Activated T-cell treated with anti-CD3 and anti-CD28 coated beads for 1 hour (primary cell): ENCODE measurements at places on chromosomes 7 and 10.

DNA sequence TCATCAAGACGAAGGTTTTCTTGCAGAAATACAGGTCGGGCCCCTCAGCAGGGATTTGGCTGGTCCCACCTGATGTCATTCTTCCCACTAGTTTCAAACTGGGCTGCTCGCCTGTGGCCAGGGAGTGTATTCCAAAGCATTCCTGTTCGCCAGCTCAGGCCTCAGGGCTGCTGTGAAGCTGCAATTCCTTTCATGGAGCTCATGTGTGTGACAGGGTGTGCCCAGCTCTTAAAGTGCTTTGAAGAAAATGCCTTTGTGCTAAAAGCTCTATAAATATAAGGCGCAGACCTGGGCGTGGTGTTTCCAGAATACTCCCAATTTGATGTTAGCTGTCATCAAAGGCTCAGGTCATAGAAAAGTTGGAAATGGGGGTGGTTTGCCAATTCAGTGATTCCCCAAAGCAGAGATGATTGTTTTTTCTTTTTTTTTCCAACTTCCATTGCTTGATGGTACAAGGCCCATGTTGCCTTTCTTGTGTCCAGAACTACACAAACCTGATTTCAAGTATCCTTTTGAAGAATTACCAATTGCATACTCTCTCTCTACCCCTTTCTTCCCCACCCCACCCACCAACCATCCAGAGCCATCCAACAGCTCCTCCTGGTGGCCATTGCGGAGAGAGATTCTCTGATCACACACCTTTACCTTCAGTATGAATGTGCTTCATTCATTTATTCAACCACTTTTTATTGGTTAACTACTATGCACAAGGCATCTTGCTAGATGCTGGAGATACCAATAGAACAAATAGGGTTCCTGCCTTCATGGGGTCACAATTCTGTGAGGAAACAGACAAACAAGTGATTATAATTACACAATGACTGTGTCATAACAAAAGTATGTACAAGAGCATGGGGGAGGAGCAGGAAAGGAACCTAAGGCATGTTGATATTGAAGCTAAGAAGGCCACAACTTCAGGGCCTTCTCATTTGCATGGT is 297.3 kb upstream of the LYZL1 start:
- DNase-seq, result peak; percentile 20

DNA sequence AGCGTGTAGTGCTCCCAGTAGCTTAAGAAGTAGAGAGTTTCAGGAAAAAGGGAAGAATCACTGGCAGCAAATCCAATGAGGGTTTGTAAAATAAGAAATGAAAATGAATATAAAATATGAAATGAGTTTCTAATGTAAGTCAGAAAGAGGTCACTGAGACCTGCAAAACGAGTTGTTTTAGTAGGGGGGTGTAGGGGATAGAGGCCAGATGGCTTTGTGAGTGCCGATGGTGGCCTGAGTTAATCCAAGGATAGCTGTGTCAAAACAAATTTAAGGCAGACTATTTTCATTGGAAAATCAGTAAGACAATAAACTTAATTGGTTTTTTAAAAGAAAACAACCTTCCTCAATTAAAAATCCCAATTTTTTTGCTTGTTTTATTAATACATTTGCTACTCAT is 745 bp upstream of the ASB15 start:
- DNase-seq, result no peak

- no peak for DNase-seq
These were observed 65.0 kb downstream of the RAPGEF5 start for GRCh38 chr7:22291977-22292376.

GRCh38 chr10:22631185-22631584 is 83.2 kb downstream of the PIP4K2A start:
- no peak for DNase-seq

GRCh38 chr10:7314170-7314569 is 96.7 kb downstream of the SFMBT2 start:
- no peak for DNase-seq

GRCh38 chr7:128055637-128056036 is 24.4 kb upstream of the LRRC4 start:
- no peak for DNase-seq

- DNase-seq, result no peak
These were observed 26.8 kb downstream of the BET1 start for GRCh38 chr7:93977211-93977950.

GRCh38 chr7:6271694-6272440 is 557 bp downstream of the CYTH3 start:
- DNase-seq, result peak; percentile 3

GRCh38 chr7:40638545-40639320 is 503.9 kb downstream of the SUGCT start:
- no peak for DNase-seq

DNA sequence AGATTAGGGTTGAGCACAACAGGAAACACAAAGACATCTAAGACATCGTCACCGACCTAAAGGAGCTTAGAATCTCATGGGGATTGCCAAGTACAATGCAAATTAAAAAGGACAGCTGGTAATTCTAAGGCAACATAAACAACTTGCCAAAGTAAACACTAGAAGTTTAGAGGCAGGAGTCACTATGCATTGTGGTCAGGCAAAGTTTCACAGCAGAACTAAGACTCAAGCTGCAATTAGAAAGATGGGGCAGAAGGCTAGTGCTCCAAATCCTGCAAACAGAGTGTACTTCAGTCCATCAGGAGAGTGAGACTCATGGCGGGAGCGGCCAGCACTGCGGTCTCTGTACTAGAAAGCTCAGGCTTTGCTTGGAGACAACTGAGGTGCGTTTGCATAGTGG is 52.7 kb downstream of the HIPK2 start:
- no peak for DNase-seq

DNA sequence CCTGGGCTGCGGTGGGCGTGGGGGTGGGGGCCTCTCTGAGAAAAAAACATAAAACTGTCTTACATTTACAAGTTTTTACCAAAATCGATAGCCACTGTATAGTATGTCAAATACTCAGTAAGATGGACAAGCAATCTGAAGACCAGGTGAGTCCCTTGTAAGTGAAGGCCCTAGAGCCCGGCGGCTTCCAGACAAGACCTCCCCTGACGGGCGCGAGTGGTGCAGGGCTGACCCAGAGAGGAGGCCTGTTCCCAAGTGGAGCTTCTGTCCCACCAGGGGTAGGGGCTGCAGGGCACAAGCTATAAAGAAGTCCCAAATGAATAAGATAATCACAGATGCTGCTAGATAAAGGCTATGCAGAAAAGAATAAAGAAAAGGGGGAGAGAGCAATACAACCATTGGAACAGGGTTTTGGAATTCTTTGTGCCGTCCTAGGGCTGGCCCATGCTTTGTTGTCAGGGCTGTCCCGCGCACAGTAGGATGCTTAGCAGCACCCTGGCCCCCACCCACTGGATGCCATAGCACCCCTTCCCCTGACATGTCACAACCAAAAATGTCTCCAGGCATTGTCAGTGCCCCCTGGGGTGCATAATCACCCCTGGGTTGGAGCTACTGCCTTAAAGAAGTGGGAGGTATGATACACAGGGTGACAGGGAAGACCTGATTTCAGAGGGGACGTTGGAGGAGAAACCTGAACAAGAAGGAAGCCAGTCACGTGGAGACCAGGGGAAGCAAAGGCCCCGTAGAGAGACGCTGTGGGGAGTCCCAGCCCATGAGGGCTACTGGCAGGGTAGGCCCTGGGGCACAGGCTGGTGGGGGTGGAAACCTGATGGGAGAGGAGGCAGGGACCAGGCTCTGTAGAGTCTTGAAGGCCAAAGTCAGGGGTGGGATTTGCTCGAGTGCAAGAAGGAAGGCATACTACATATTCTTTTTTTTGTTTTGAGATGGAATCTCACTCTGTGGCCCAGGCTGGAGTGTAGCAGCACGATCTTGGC is 43.1 kb downstream of the CHST15 start:
- DNase-seq, result no peak

GRCh38 chr7:95525503-95525902 is 39.8 kb downstream of the ASB4 start:
- no peak for DNase-seq

GRCh38 chr10:113426181-113426877 is 126.5 kb upstream of the HABP2 start:
- no peak for DNase-seq

DNA sequence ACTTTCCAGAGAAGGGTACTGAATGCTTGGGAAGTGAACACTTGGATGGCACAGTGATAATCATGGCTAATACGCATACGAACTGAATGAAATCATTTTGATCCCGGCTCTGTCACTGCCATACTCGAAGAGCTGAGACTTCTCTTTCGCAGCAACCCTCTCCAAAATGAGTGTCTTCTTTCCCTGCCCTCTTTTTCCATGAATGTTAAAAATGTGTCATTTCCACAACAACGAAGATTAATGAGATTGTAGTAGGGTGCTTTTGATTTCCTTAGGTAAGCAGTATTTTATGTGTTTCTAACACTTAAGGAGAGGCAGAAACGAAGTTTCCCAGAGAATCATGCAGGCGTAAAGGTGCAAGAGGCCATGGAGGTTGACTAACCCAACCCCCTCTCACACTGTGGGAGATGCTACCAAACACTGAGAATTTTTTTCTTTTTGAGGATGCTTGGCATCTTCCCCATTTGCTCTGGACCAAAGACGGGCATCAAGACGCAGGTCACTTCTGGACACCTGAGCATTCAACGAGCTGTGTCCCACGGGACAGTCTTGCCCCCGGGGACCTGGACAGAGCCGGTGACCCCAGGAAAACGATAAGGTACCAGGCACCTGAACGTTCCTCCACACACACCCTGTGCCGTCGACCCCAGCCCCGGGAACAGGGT is 823 bp downstream of the COPG2 start:
- no peak for DNase-seq

DNA sequence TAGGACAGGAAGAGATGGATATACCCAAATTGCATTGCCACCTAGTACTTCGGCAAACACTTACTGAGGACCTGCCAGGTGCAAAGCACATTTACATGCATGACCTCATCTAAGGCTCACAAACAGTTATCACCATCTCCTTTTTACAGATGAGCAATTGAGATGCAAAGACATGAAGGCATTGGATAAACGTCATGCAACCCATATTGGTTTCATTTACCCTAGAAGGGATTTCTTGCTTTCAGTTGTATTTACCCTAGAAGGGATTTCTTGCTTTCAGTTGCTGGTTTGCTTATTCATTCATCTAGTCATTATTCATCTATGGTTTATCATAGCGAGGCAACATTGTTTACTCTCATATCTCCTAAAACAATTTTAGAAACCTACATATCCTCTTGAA is 52.2 kb downstream of the STEAP1B start:
- DNase-seq, result no peak

- no peak for DNase-seq
These were observed 317.4 kb upstream of the COBL start for GRCh38 chr7:51634025-51634424.

DNA sequence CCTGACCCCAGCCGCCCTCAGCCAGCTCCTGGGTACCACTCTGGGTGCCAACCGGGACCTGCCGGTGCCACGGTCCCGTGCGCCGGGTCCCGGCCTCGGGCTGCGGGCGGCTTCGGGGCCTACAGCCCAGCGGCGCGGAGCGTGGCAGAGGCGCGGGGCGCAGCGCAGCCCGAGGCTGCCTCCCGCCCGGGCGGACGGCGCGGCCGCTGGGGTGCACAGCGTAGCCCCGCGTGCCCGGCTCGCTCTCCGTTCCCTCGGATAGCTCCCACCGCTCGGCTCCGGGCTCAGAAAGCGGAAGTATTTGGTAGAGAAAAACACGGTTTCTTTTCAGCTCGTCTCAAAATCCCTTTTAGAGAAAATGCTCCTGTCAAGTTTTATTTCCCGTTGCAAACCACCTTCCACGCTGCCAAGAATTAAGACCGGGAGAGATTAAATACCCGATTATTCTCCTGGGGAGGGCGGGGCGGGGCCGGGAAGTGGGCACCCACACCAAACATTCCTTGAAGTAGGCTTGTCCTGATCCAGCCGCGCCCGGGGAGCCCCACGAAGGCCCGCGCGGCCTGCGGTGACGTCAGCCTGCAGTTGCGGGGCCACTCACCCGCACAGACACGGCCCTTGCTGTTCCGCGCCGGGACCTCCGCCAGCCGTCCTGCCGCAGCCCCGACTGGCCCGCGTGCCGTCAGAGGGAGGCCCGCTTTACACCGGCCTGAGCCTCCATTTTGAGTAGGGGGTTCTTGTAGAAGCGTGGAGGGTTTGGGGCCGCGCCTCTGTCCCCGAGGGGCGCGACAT is 7.2 kb downstream of the HOXA13 start:
- no peak for DNase-seq

DNA sequence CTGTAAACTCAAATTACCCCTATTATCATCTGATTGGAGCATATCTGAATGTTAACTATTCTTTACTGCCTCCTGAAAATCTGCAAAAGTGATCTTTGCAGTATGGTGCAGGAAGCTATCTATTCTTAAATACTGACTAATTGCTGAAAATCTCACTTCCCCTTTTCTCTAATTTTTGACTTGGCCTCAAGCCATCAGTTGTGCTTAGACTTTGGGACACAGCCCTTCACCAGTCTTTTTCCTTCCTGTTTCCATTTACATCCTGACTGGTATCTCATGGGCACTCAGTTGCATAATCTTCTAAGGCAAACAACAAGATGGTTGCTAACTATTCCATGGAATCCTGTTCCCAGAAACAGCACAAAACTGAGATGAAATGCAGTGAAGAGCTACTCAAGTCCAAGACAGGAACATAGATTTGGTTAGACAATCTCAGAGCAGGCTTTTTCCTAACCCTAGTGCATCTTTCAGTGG is 228.5 kb downstream of the SORCS1 start:
- no peak for DNase-seq

GRCh38 chr10:54800741-54801421 is at the start of gene PCDH15:
TSS of gene PCDH15 (minus strand) at chr10:54801231. CDS start at chr10:54664262, 136,969 bp downstream.
- DNase-seq, result no peak

- DNase-seq, result no peak
These were observed 32.0 kb upstream of the ARMS2 start for GRCh38 chr10:122422266-122422989.

GRCh38 chr7:5425507-5426225 is 2.0 kb upstream of the TNRC18 start:
- no peak for DNase-seq

GRCh38 chr10:132878730-132879407 is 63.5 kb downstream of the CFAP46 start:
- DNase-seq, result no peak

DNA sequence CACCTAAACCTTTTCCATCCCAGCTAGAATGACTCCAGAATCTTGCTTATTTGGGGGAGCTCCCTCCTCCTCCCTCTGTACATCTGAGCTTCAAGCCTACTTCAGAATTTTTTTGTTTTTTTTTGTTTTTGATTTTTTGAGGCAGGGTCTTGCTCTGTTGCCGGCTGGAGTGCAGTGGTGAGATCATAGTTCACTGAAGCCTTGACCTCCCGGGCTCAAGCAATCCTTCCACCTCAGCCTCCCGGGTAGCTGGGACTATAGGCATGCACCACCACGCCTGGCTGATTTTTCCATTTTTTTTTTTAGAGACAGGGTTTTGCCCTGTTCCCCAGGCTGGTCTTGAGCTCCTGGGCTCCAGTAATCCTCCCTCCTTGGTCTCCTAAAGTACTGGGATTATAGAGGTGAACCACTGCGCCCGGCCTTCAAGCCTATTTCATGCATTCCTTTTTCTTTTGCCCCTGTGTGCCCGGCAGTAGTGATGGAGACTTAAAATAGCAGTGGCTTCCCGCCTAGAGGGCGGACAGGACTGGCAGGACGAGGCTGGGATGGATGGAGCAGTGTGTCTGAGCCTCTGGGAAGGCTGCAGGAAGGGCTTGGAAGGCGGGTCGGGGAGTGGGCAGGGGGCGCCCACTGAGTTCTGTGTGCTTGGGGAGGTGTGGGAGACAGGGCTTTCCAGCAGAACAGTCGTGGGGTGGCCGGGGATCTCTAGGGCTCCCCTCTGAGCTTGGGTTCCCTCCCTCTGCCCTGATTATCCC is 8.8 kb downstream of the CUX1 start:
- no peak for DNase-seq
